ENCODE measurements at places on chromosomes 6 and 20.

DNA sequence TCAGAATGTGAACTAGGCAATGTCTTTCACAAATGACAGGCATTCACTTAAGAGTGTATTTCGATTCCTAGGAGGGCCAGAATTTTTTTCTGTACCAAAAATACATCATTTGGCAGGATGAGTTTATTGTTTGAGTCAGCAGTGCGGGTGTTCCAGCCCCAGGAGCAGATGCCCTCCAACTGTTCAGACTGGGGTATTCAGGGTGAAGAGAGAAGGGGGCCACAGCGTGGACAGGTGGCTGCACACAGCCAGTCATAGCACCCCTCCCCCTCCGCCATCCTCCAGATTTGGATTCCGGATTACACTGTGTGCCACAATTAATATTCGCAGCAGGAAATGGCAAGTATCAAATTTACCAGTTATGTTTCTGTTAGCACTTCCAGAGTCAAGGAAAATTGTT is 38.6 kb downstream of the RIPOR2 start:
- no peak for DNase-seq

DNA sequence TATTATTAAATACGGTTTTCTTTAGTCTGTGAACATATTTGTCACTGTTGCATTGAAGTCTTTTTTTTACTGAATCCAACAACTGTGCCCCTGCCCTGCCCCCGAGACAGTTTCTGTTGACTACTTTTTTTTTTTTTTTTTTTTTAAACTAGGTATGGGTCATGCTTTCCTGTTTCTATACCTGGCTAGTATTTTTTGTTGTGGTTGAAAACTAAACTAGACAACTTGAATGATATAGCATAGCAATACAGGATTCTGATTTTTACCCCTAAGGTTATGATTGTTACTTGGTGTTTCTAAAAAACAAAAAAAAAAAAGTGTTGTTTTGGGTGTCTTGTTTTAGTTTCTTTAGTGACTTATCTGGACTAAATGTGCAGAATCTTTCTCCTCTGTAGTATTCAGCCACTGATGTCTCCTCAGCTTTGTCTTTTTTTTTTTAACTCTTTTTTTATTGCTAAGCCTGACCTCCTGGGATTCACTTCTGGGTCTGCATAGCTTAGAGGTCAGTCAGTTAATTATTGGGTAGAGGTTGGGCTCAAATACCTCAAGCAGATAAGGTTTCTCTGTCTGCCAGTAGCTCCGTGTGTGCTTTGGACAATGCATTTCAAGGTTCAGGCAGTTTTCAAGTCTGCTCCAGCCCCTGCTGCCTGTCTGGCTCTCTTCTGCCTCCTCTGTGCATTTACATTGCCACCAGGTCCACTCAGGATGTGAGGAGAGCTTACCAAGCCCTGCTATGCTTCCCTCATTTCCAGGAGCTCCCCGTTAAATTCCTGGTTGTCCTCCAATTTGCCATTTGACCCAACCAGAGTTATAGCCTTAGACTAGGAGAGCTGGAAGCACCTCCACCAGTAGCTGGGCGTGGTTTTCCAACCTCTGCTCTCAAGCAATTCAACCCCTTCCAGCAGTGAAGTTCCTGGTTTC is 91.4 kb downstream of the SYNDIG1 start:
- DNase-seq, result no peak

DNA sequence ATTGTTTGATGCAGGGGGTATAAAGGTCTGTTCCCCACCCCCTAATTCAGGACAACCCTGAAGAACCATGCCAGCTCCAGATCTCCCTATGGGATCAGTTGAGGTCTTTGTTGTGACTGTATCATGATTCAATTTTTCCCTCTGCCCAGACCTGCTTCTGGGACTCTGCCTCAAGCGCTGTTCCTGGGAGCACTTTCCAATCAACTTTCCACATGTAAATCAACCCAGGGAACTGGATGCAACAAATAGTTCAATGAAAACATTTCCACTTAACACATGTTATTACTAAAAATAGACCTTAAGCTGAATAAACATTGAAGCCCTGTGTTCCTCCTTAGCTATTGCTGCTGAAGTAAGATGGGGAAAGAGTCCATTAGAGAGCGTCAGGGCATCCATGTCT is 139.5 kb downstream of the C6orf58 start:
- DNase-seq, result no peak

DNA sequence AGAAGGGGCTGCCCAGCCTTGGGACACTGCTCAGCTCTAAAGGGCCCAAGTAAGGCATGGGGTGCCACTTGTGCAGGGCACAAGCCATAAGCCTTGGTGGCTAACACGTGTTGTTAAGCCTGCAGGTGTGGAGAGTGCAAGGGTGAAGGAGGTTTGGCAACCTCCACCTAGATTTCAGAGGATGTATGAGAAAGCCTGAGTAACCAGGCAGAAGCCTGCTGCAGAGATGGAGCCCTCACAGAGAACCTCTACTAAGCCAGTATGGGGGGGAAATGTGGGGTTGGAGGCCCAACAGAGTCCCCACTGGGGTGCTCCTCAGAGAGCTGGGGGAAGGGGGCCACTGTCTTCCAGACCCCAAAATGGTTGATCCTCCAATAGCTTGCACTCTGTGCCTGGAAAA is 32.6 kb downstream of the SERINC1 start:
- no peak for DNase-seq

Data from M059J (cell line).